ENCODE measurements at places on chromosomes 2 and 18.

DNA sequence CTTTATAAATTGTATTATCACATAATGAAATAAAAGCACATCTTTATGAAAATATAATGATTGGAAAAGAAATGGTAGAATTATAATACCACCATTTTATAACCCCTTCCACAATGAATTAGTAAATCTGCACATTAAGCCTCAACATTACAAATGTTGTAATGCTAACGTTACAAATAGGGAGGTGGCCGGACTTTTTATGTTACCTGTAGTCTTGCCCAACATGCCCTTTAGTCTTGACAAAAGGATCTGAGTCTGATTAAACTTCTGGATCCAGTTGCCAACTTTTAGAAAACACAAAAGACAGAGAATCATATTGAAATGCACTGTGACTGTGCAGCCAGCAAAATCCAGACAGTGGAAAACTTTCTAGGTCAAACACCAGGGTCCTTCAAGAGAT is 617.3 kb downstream of the KCNJ3 start:
- no peak for DNase-seq

DNA sequence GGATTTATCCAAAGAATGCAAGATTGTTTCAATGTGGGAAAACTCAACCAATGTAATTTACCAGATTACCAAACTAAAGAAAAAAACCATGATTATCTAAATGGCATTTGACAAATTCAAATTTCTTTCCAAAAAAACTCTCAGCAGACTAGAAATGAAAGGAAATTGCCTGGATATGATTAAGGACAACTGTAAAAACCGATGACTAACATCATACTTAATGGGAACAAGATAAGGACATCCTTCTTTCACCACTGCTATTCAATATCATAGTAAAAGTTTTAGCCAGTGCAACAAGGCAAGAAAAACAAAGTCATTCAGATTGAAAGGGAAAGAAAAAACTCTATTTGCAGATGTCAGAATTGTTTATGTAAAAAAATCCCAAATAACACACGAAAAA is 4.4 kb upstream of the CCDC150 start:
- no peak for DNase-seq

GRCh38 chr18:33676593-33676992 is 98.6 kb downstream of the ASXL3 start:
- DNase-seq, result no peak

GRCh38 chr2:73987948-73988700 is 3.4 kb downstream of the TET3 start:
- no peak for DNase-seq

DNA sequence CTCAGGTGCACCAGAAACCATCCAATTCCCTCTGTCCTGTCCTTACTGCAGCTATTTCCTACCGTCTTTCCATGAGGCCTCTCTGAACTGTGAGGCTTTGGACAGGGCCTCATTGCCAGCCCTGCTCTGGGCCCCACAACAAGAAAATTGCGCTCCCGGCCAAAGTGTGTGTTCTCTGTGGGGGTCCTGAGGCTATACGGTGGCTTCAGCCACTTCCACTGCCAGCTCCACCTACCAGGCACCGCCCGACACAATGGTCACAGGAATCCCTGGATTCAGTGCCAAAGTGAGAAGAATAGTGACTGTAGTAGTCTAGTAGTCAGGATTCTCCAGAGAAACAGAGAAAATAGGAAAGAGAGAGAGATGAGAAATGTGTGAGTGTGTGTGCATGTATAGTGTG is 140.2 kb downstream of the IRS1 start:
- DNase-seq, result no peak

DNA sequence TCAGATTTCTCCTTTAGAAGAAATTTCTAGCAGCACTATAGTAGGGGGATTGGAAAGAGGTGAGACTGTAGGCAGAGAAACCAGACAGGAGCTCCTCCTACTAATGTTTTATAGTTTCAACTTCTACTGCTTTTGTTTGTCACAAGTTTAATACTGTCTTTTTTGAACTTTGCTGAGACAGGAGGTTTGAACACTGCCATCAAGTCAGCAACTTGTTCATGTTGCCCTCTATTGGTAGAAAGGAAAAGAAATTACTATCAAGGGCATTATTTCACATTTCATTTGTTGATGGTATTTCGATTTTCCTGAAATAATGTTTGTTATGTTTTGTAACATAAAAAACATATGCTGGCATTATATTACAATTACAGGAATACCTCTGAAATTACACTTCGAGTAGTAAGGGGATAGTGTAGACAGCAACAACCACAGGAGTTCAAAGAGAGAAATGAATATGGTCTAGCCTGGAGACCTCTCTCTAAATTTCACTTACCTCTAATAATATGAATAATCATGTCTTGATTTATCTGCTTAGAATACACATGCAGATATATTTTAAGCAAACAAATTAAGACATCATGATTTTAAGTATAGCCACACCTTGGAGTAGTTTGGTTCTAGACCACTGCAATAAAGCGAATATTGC is 12.4 kb upstream of the CCDC88A start:
- DNase-seq, result no peak
